Stimulated activated CD4-positive, alpha-beta T cell treated with anti-CD3 and anti-CD28 coated beads, Interleukin-15, amount 100 ng/mL, for 1 hour (primary cell): ENCODE measurements at places on chromosomes 6 and 20.

DNA sequence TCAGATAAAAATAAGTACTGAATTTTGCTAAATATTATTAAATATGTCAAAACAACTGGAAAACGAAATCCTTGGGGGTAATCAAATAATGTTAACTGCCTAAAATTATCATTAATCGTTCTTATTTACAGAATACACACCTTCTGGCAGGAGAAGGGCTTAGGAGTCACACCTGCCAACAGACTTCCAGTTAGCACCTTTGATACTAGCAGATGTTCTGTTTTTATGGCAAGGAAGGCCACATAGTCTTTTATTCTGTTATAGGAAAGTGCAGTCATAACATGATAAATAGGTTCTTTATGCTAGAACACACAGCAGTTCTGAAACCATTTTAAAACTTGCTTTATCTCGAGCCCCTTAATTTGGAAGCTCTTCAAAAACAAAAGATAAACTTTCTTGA is 464.1 kb downstream of the UTRN start:
- no peak for DNase-seq

- DNase-seq = no peak
Observed at GRCh38 chr6:43302126-43302525, 4.1 kb downstream of the SLC22A7 start.

- DNase-seq = no peak
Observed at GRCh38 chr6:106688177-106688951, 59.0 kb downstream of the QRSL1 start.

- DNase-seq = no peak
Observed at GRCh38 chr20:43102394-43102793, 87.3 kb downstream of the PTPRT start.

GRCh38 chr20:31642837-31643236 is 5.1 kb downstream of the COX4I2 start:
- DNase-seq = no peak

- no peak for DNase-seq
Observed at GRCh38 chr20:60035486-60035885, 77.3 kb downstream of the CDH26 start.
